ENCODE measurements at places on chromosomes 3 and 15.

- DNase-seq, result no peak
These were observed 163.0 kb upstream of the TMCO5A start for GRCh38 chr15:37771465-37771864.

- DNase-seq, result no peak
These were observed 29.6 kb upstream of the SGO1 start for GRCh38 chr3:20215636-20216035.

DNA sequence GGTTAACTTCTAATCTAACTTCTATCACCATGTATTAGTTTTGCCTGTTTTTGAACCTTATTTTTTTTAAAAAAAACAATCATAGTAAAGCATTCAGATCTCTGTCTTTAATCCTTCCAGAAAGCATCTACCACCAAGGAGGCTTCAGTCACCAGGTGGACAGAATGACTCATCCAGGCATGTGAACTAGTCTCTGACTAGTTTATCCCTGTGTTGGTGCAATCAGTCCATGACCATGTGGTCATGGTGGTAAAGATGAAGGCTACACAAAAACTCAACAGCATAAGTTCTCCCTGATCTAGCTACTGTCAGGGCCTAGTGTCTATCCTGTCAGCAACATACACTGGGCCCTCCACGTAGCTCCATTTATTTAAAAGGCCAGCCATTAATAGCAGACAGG is 750.6 kb downstream of the AGBL1 start:
- DNase-seq, result no peak

- DNase-seq, result no peak
These were observed 27.2 kb upstream of the KCNMB3 start for GRCh38 chr3:179278151-179278550.

DNA sequence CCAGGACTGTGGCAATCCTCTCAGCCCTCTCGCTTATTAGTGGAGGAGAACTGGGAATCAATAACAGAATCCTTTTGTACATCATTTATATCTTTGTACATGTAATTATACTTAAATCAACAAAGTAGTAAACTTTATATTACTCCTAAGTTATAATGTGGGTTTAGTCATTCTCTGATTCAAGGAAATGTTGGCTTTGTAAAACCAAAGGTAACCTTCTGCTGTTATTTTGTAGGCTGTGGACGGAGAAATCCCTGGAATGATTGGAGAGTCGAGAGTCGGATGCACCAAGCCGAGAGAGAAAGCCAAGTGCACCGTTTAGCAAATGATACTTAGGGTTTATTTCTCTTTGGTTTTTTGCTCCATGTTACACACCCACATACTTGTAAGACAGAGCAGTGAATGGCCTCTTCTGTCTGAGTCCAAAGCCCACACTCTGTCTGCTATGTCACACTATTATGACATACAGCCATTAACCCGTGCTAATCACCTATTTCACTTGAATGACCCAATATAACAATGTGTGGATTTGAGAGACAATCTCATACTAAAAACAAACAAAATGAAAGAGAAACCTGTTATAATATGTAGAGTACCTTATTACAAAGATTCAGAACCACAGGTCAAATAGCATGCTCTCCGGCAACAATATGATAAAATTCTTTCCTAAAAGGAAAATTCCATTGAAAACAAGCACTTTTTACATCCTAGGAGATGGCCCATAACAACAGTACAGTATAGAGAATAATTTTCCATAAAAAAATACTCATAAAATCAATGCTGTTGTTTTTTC is 72.2 kb downstream of the MECOM start:
- no peak for DNase-seq

DNA sequence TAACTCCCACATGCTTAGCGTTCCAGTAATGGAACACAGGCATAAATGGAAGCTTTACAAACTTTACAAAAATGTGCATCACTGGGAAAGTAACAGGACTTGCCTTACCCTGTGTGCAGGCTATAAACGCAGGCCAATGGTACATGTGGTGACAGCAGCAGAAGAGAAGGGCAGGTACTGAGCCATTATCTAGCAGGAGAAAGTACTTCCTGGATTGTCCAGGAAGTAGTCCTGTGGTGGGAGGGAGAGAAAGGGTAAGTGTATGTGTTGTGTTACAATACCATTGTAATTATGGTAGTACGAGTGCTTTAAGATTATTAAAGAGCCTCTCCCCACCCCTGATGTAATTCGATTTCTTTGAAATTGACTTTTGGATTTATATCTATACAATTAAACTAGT is 5.3 kb downstream of the ATP1B3 start:
- no peak for DNase-seq

GRCh38 chr15:37093480-37094332 is 6.6 kb downstream of the MEIS2 start:
- no peak for DNase-seq

GRCh38 chr3:13669457-13669856 is 120.5 kb downstream of the FBLN2 start:
- DNase-seq, result no peak

GRCh38 chr3:140292684-140293083 is 357.7 kb downstream of the CLSTN2 start:
- DNase-seq, result no peak

DNA sequence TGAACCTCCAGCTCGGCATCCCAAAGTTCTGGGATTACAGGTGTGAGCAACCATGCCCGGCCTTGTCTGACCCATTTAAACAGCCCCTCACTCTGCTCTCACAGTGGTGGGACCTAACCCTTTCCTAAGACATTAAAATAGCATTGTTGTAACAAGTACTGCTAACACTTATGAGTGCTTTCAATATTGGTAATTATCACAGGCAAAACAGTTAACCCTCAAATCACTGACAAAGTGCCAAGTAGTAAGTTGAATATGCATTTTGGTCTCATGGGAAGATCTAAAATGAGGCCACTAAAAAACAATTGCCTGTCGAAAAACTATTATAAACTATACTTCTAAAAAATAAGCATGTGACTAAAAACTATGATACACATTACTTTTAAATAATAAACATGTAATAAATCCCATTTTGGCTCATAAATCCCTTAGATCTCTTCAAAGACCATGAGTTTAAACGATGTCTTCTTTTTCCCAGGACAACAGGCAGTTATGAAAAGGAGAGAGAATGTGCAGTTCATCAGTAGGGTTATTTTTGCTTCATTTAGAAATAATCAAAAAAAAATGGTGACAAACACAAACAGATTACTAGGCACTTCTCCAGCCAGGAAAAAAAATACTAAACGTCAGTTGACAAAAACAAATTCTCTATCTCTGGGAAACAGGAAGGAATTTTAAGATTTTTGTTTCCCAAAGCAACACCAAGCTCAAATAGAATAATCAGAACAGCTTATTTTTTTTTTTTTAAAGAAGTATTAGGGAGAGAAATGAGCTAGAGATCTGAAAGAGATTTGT is 95.4 kb downstream of the RFTN1 start:
- no peak for DNase-seq

GRCh38 chr15:88902846-88903245 is 7.5 kb upstream of the HAPLN3 start:
- no peak for DNase-seq

DNA sequence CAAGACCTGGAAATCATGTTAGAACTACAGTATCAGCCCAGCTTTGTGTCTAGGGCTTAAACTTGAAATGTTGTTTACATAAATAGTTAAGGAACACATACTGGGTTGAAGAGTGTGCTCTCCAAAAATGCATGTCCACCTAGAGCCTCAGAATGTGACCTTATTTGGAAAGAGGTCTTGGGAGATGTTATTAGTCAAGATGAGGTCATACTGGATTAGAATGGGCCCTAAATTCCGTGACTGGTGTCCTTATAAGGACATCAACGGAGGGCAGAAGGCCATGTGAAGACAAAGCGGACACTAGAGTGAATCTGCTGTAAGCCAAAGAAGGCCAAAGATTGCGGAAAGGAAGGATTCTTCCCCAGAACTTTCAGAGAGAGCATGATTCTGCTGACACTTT is 759.2 kb upstream of the CFAP20DC start:
- DNase-seq, result no peak

DNA sequence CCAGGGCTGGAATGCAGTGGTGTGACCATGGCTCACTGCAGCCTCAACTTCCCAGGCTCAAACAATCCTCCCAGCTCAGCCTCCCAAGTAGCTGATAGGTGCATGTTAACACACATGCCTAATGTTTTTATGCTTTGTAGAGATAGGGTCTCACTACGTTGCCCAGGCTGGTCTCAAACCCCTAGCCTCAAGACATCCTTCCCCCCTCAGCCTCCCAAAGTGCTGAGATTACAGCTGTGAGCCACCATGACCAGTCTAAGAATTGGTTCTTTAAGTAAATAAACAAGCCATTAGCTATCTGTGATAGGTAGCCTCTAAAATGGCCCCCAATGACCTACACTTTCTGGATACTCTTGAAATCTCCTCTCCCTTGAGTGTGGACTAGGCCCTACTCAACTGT is 3.7 kb downstream of the TRIM59 start:
- DNase-seq, result no peak

DNA sequence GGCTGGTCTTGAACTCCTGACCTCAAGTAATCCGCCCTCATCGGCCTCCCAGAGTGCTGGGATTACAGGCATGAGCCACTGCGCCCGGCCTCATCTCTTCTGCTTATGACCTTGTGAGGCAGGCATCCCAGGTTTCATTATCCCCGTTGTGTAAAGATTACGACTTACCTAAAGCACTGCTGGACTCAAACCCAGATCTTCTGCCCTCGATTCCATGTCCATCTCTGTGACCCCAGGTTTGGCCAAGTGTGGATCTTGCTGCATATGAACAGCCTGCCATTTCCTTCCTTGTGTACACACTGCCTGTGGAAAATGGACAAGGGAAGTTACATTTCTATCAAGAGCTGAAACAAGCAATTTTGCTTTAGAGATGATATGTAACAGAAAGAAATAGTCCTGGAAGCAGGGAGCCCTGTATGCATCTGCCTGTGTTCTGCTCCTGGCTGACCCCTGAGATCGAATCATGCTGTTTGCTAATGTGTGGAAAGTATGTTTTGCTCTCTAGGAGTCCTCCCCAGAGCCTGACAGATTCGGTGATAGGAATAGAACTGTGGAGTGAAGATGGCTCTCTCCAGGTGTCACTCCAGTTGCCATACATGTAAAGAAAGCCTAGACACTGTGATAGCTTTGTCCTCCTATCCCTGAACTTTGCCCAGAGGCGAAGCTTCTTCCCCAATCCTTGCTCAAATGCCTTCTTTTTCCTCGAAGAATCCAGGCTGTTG is 11.8 kb upstream of the LIPC start:
- DNase-seq, result no peak

DNA sequence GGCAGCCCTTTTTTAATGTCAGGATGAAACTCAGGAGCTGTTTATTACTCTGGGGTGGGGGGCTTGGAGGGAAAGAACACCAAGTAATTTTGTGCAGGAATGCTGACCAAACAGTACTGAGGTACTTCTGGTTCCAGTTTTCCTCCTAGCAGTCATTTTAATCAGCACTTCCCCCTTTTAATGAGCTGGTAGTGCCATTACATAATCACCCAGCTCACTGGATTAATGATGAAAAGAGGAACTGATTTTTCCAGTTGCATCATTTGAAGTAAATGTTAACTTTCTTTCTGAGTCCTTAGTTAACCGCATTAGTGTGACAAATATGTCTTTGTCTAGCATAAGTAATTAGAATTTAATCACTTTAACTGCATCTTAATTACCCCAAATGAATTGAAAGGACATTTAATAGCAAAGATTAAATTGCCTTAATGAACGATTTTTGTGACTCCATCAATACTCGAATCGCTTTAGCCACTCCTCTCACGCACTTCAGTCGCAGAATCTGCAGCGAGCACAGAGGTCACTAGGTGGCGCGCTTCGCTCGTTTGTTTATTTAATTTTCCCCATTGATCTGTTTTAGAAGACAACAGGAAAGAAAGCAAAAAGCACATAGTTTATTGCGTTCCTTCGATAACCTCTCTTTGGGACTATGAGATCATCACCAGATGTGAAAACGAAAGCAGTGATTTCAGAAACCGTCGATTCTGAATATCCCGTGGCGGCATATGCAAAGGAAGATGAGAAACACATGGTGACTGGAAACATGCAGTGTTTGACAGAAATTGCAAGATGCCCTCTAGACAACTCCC is 9.8 kb downstream of the ONECUT1 start:
- DNase-seq, result peak; percentile 69

GRCh38 chr3:75136100-75136897 is 521.8 kb upstream of the CNTN3 start:
- no peak for DNase-seq

GRCh38 chr3:172517859-172518466 is 5.3 kb downstream of the TNFSF10 start:
- DNase-seq, result peak; percentile 89

GRCh38 chr3:191148131-191148530 is 50.9 kb upstream of the OSTN start:
- no peak for DNase-seq

DNA sequence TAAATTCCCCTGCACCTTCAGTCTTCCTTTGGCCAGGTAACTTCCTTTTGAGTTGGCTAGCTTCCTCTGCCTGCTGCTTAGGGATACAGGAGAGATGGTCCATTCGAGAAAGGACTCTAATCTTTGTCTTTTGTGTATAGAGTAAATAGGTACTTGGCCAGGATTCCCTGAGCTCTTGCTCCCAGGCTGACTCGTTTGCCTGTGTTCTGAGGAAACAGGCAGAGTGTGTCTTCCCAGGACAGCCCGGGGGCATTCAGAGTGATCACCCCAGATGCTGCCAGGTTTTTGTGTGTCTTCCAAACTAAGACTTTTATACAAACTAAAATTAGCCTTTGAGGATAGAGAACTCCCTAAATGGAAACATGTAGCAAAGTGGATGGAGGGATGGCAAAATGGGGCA is 39.5 kb downstream of the TMEM108 start:
- DNase-seq, result no peak

DNA sequence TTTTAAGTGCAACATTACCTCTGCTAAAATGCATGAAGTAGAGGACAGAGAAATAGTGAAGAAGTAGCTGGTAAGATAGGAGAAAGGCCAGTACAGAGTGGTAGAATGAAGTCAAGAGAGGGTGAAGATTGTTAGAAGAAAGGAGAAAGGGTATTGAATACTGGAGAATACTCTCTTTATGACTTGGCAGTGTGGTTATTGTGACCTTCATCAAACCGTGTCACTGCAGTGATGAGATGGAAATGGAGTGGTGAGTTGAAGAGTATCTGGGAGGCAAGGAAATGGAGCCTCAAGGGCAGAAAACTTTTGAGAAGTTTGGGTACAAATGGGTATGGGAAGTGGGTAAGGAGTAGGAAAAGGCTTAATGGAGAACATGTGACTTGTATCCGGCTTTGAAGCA is 24.7 kb downstream of the MINDY2 start:
- DNase-seq, result no peak

DNA sequence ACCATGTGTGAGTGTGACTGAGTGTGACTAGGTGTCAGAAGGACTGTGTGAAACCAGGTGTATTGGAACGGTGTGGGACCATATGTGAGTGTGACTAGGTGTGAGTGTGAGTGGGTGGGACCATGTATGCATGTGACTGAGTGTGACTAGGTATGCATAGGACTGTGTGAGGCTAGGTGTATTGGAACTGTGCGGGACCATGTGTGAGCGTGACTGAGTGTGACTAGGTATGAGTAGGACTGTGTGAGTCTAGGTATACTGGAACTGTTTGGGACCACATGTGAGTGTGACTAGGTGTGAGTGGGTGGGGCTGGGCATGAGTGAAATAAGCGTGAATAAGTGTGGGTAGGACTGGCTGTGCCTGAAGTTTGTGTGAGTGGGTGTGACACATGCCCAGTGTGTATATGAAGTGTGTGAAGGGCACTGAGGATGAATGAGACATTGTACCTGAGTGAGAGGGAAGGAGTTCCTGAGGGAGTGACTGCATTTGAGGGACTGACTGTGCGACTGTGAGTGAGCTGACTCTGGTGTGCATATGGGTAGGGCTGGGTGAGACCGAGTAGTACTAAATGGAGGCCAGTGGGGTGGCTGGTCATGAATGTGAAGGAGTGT is 247.0 kb upstream of the CCDC54 start:
- no peak for DNase-seq
